ENCODE measurements at places on chromosomes 5 and 9.
A peak's percentile ranks its signal among the peaks of the same experiment; 100 is the strongest.

DNA sequence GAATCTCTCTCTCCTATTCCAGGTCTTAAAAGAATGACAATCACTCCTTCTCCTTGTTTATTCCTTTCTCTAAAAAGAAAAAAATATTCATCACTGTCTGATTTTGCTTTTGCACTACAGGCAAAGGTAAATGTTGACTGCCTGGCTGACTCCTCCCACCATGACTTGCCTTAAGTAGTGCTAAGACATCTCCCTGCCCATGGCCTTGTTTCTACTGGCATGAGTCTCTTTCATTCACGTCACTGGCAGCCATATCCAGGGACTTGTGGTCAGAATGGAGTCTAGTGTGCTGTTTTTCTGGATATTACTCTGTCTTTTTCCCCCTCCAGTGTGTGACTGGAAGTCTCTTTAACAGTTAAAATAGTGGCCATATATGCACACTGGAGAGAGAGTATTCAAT is 522.9 kb upstream of the DAB2 start:
- DNase-seq = no peak

GRCh38 chr5:89823046-89823445 is 586.5 kb downstream of the CETN3 start:
- no peak for DNase-seq

DNA sequence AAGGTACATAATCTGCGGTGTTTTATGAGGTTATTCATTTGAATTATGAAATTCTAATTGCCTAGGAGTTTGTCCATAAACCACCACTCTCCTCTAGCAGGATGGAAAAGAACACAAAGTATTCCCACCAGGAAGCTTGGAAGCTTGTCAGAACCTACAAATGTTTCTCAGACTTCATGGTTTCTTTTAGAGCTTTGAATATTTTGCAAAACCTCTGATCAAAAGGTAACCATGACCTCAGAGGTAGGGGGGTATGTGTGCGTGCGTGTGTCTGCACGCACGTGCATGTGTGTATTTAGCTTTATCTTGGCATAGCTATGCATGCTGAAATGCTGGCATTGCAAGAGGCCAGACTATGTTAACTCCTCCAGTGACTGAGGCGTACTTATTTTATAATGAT is 847.0 kb downstream of the TLE1 start:
- no peak for DNase-seq

GRCh38 chr9:117737721-117738226 is 33.6 kb downstream of the TLR4 start:
- DNase-seq = no peak

GRCh38 chr5:88092958-88093605 is 175.6 kb downstream of the TMEM161B start:
- DNase-seq = no peak

DNA sequence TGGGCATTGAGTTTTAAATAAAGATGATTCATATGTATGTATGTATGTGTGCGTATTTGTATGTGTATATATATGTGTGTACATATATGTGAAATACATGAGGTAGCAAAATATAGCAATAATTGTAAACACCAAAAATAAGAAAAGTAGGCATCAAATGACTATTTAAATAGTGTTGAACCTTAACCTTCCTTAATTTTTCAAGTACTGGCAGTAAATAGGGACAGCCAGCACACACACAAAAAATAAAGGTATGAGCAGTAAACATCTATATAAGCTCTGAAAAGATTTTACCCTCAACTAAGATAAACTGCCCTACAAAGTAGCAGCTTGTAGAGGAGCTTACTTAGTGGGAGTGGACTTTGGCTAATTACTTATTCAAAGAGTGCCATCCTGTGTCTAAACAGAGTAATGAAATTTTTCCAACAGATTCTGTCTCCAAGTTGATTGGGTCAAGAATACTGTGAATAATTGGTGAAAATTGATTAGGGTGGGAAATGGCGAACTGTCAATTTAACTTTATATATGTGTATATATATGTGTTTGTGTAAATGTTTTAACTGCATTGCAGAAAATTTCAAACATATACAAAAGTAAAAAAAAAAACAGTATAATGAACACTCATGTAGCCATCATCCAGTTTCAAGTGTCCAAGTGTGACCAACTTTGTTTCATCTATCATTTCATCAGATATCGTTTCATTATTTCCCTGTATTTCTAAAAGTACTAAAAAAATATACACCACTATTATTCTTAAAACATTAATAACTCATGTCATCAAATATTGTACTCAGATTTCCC is 2.0 kb upstream of the ADAMTS6 start:
- peak; percentile 85 for DNase-seq

GRCh38 chr5:156387391-156387790 is 60.4 kb downstream of the SGCD start:
- DNase-seq = no peak

DNA sequence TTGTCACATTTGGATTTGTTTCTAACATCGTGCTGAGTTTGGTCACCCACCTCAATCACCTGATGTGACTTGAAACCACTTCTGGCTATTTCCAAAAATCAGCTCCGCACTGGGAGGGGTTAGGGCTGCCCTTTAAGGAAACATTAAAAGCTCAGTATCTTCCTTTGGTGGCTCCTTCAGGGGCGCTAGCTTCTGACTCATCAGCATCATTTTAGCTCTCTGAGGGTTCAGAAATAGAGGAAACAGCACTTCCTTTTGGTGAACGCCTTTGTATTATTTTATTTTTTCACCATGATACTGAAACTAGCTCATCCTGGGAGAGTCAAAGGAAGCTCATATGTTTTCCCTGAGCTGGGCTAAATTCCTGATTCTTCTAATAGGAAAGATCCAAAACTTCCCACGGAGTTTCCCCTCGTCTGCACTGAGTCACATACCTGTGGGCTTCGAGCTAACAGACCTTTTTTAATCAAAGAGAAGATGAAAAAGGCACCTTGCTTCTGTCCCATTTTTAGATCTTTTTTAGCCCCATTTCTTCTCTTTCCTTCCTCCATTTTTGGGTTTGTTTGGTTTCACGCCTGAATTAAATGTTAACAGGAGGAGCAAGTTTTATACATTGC is 48.2 kb downstream of the ROPN1L start:
- no peak for DNase-seq

GRCh38 chr9:5186416-5187169 is 1.2 kb upstream of the INSL6 start:
- DNase-seq = peak; percentile 66

GRCh38 chr5:95808686-95809413 is 13.7 kb downstream of the GLRX start:
- DNase-seq = peak; percentile 86

GRCh38 chr9:90810691-90811090 is 9.1 kb downstream of the SYK start:
- no peak for DNase-seq

- DNase-seq = no peak
Observed at GRCh38 chr9:128382261-128382660, 11.1 kb downstream of the URM1 start.

DNA sequence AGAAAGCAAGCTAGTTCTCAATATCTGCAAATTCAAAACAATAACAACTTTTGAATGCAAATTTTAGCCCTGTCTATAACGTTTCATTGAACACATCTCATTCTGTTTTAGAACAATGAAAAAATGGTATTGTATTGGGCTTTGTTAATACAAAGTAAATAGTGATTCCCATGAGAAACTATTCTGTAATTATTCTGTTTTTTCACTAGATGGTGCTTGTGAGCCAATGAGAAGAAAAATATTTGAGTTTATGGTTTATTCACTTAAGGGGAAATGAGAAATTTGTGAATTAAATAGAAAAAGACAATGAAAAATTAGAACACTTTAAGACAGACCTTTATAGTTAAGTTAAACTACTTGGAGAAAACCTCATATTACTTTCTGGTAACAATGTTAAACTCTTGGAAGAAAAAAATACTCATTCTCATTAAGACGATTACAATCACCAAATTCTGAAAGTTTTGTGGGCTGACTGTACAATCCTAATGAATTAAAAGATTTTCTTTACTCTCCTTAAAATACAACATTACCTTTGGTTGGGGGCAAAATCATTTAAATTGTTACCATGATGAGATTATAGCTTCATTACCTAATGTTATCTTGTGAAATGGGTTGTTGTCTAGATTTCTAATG is 127.0 kb downstream of the NNT start:
- DNase-seq = peak; percentile 29

- peak; percentile 38 for DNase-seq
Observed at GRCh38 chr9:123373946-123374345, 17.9 kb downstream of the CRB2 start.

- no peak for DNase-seq
Observed at GRCh38 chr9:24382566-24382965, 163.1 kb downstream of the IZUMO3 start.

- no peak for DNase-seq
Observed at GRCh38 chr5:174155706-174156105, 110.2 kb downstream of the NSG2 start.

DNA sequence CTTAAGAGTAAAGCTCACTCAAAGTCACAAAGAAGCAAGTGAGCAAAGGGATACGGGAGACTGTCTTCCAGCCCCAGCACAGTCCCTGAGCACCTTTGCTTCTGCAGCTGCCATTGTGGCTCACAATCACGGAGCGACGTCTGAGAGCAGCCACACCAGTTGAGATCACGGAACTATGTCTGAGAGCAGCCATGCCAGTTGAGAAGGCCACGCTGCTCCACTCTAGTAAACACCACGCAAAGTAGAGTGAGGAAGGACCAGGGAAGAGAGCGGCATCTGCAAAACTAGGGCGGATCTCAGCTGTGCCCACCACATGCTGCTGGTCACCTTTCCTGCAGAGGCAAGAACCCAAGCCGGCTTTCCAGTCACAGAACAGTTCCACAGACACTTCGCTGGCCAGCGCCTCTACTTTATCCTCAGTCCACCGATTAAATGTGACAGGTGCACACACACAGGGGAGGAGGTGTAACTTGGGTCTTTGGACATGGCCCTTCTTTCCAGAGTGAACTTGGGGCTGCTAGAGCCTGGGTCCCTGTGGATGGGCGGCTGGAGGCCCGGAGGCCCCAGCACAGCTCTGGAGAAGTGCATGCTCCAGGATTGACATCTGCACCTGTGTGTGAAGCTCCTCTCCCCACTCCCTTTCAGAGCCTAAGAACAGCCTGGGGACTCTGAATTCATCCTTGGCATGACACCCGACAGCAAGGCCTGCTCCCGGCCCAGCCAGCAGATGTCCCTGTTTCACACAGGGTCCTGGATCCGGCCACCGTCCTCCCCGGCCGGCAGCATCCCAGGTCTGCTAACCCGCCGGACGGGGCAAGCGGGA is 324.9 kb upstream of the IRX4 start:
- DNase-seq = no peak

DNA sequence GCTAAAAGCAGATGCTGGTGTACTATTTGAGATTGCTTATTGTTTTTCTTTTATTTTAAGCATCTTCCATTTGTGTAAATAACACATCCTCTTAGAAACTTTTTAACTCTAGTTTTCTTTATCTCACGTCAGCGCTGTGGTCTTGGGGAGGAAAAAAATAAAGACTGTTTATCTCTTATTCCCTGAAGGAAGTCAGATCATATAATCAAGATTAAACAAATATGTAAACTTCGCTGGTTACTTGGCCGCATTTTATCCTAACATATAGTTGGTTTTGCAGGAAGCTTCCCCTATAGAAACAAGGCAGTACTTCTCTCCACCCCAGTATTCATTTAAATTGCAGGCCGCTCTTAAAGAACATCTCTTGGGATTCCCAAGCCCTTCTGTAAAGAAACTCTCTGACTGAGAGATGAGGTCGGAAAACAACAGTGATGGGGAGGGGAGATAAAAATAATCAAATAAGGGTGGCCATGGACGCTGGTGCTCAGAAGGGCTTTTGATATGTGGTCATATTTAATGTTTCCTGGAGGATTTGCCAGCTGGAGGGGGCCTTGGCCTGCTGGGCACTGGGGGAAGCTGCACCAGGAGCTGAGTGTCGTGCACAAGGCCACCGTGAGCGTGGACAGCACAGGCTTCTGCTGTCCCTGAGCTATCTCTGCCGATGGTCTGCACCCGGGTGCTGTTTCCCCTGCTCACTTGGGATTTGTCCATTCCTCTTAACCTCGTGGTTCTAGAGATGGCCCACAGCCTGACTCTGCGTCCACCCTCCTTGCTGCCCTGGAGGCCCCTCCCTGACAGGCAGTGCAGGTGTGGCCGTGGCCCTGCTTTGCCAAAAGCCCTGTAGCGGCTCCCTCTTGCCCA is 23.8 kb downstream of the NEURL1B start:
- peak; percentile 38 for DNase-seq

DNA sequence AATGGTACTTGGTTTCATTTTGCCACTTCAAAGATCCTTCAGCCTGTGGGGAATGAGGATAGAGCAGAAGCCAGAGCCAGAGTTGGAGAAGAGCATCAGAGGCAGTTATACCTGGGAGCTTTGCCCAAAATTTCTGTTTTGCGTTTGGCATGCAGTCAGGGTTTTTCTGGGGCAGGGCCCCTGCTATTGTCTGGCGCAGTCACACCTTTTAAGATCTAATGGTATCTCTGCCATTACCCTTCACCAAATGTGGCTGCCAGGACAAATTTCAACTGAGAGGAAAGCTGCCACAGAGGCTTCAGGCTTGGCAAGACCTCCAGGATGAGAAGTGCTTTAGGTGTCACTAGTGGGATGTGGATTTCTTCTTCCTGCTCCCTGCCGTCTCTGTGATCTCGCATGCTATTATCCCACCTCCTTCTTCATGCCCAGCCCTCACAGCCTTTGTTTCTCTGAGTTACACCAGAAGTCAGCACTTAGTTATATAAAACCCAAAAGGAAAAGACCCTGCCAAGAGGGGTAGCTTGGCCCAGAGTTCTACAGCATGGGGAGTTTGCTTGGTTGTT is 357.0 kb downstream of the TLE4 start:
- DNase-seq = no peak

GRCh38 chr5:148864113-148864841 is 37.9 kb downstream of the ADRB2 start:
- DNase-seq = peak; percentile 26

GRCh38 chr9:19371942-19372341 is 8.1 kb downstream of the RPS6 start:
- no peak for DNase-seq

GRCh38 chr9:70484232-70485130 is 70.0 kb upstream of the KLF9 start:
- peak; percentile 88 for DNase-seq

GRCh38 chr5:5025774-5026408 is 114.2 kb upstream of the ADAMTS16 start:
- no peak for DNase-seq

GRCh38 chr9:91359734-91360470 is 1.8 kb downstream of the AUH start:
- DNase-seq = no peak

DNA sequence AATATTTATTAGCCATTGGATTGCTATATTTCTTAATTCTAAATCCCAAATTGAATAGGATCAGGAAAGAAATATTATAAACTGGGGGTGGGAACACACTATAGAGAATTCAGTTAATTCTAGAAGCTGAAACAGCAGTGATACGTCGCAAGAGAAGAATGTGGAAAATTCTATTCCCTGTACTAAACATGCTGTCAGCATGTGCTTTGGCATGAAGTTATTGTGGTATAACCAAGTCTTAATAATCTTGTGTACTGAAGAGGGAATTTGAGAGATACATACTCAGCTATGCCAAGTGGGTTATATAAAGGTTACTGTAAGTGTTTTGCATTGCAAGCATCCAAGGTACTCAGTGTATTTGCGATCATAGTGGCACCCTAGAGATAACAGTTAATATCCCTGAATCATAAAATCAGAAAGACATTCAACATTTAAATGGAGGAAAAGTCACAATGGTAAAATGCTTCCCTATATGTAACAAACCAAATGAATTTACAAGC is 1492.9 kb upstream of the C9orf72 start:
- no peak for DNase-seq

GRCh38 chr5:43137326-43137725 is 16.6 kb downstream of the ZNF131 start:
- DNase-seq = no peak

- DNase-seq = no peak
Observed at GRCh38 chr5:4579679-4580078, 560.5 kb upstream of the ADAMTS16 start.

- DNase-seq = peak; percentile 65
Observed at GRCh38 chr5:42614509-42614908, 142.1 kb upstream of the CCDC152 start.

Data from mesenchymal stem cell (in vitro differentiated cells and primary cell).